ENCODE measurements at places on chromosomes 7 and 10.

- no peaks in the 10 kb centered on the region for H3K36me3 ChIP-seq
- no peaks in the 10 kb centered on the region for H3K27me3 ChIP-seq
- H3K27ac ChIP-seq = no peak overlapping the region
Observed at GRCh38 chr7:82441669-82442478, 1.7 kb downstream of the CACNA2D1 start.

DNA sequence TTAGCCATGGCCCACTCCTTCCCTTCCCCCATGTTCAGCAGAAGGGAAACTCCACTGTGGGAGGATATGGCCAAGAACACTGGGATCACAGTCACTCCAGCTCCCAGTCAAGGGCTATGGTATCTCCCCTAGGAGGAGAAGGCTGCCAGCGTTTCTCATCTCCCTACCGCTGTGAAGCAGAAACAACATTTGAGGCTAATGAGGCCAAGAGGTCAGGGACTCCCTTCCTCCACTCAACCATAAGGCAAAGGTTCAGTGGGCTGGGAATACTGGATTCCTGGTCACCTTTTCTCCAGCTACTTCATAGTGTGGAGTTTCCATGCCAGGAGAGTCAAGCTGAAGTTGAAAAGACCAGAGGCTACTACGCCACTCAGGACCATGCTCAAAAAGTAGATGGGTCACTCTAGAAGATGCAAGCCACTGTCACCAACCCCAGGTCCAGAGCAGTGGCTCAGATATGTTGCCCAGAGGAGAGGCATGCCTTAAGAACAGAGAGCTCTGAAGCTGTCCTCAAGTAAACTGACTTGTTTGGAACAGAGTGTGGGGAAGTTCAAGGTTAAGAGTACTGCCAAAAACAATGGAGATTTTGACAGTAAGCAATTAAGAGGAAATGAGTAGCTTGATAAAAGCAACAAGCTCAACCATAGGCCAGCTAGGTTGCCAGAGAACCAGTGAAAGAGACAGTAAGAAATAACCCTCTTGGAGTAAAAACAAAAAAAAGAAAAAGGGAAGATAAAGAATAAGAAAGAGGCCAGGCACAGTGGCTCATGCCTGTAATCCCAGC, 3.8 kb upstream of the TMEM140 start:
- no peaks in the 10 kb centered on the region for H3K4me1 ChIP-seq
- no peak overlapping the region for H3K27ac ChIP-seq
- no peak for DNase-seq
- H3K4me3 ChIP-seq = no peak overlapping the region
- H3K36me3 ChIP-seq = no peaks in the 10 kb centered on the region
- H3K27me3 ChIP-seq = no peaks in the 10 kb centered on the region

DNA sequence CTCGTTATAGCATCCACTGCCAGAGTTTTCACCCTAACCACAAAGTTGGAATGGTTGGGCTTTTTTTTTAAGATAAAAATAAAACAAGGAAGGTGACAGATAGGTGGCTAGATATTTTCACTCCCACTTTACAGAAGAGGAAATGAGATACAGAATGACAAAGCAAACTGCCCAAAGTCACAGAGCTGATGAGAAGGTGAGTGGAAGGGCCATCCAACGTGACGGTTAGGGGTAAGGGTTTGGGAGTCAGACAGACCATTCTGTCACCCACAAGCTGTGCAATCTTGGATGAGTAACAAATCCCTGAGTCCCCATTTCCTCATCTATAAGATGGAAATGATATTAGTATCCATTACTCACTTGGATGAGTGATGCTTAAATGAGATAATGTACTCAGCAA, 106.9 kb upstream of the PDLIM1 start:
- no peaks in the 10 kb centered on the region for H3K27me3 ChIP-seq
- peaks cover 6% of the 10 kb centered on the region for H3K4me1 ChIP-seq
- peaks cover 28% of the 10 kb centered on the region for H3K36me3 ChIP-seq
- no peak overlapping the region for H3K4me3 ChIP-seq

GRCh38 chr7:15889507-15889906, 203.0 kb upstream of the MEOX2 start:
- DNase-seq = no peak
- H3K4me1 ChIP-seq = no peaks in the 10 kb centered on the region
- H3K4me3 ChIP-seq = no peak overlapping the region
- no peak overlapping the region for H3K27ac ChIP-seq
- H3K27me3 ChIP-seq = no peaks in the 10 kb centered on the region

- no peaks in the 10 kb centered on the region for H3K36me3 ChIP-seq
- H3K27me3 ChIP-seq = no peaks in the 10 kb centered on the region
- no peak within 1 kb of the TSS for H3K4me3 ChIP-seq
- H3K27ac ChIP-seq = no peak within 1 kb of the TSS
- peak; percentile 70 for DNase-seq
- no peaks in the 10 kb centered on the region for H3K4me1 ChIP-seq
Observed at GRCh38 chr7:151186640-151187408, at the start of gene ASB10. Gene ASB10, minus strand, starts transcription at chr7:151187250. Its CDS starts 120 bp downstream, at chr7:151187130.

GRCh38 chr7:11950281-11950680, 118.3 kb upstream of the THSD7A start:
- H3K4me3 ChIP-seq = no peak overlapping the region
- no peak for DNase-seq
- H3K4me1 ChIP-seq = no peaks in the 10 kb centered on the region
- H3K27ac ChIP-seq = no peak overlapping the region
- H3K36me3 ChIP-seq = no peaks in the 10 kb centered on the region

DNA sequence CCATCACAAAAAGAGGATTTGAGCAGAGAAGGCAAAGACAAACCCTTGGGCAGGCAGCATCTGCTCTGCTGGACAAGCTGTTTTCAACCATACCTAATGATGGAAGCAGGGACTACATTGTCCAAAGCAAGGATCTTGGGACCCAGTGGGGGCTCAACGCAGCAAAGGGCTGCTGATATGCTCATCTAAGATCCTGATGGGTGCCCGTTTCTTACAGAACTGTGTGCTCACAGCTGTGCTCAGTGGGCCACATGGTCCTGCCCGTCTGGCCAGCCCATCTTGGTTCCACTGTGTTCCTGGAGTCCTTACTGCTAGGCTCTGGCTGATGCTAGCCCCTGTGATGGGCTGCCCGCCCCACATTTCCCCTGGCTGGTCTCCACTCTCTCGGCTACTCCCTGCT, 36.1 kb downstream of the GPRIN2 start:
- H3K36me3 ChIP-seq = no peaks in the 10 kb centered on the region
- H3K27ac ChIP-seq = no peak overlapping the region
- peaks cover 4% of the 10 kb centered on the region for H3K27me3 ChIP-seq
- DNase-seq = peak; percentile 37
- peaks cover 6% of the 10 kb centered on the region for H3K4me1 ChIP-seq
- no peak overlapping the region for H3K4me3 ChIP-seq

DNA sequence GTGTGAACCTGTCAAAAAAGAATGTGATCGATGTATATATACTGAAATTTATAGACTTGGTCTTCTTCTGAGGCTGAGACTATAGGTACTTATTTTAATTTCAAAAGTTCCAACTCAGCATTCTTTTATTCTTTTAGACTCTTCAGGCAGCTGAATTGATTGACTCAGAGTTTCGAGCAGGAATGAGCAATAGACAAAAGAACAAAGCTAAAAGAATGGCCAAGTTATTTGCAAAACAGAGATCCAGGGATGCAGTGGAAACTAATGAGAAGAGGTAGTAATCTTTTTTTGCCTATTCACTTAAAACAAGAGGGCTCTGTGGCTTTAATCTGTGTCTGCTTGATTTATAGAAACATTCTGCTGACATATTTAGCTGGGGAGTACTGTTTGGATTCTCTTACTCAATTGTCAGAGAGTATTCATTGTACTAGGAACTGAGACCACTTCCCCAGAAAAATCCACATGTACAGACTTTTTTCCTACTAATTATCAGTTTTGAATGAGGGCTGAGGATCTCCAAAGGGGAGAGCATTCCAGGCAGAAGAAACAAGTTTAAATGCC, 30.1 kb downstream of the BTAF1 start:
- no peaks in the 10 kb centered on the region for H3K4me1 ChIP-seq
- no peak overlapping the region for H3K27ac ChIP-seq
- peaks cover 2% of the 10 kb centered on the region for H3K36me3 ChIP-seq
- DNase-seq = no peak

GRCh38 chr7:45055016-45055415, 33.8 kb downstream of the NACAD start:
- no peak for DNase-seq
- no peaks in the 10 kb centered on the region for H3K4me1 ChIP-seq
- no peak overlapping the region for H3K27ac ChIP-seq
- H3K4me3 ChIP-seq = no peak overlapping the region
- H3K36me3 ChIP-seq = no peaks in the 10 kb centered on the region
- H3K27me3 ChIP-seq = no peaks in the 10 kb centered on the region

DNA sequence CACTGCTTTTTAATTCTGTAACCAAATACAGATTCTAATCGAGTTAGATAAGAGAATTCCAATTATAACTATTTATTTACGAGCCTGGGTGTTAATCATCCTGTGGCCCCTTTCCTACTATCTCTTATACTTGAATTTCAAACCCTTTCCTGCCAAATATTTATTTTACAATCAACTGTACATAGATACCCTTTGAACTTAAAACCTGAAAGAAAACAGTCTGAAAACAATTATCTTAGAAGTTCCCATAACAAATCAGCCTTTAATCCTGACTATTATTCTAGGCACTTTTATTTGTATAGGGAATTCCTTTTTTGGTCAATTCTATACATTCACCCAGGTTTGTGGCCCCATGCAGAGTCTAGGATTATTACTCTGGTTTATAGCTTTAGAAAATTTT, 10.6 kb upstream of the GPR37 start:
- H3K36me3 ChIP-seq = no peaks in the 10 kb centered on the region
- DNase-seq = no peak
- H3K27me3 ChIP-seq = no peaks in the 10 kb centered on the region

DNA sequence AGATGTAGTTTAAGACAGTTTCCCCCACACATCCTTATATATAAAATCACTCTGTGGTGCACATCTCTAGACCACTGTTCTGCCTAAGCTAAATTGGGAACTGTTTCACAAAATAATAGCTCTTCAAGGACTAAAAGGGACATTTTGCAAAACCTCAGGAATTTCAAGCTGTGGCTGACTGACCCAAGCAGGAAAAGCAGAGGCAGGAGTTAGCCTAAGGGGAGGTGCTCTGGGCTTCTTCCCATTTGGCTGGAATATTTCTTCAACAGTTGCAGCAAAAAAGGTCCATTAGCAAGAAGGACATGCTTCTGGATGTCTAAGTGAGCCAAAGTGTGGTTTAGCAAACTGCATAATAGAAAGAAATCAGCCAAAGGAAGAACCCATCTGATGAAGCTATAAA, 551.2 kb upstream of the ANKRD30A start:
- no peak for DNase-seq
- no peaks in the 10 kb centered on the region for H3K36me3 ChIP-seq
- H3K27me3 ChIP-seq = no peaks in the 10 kb centered on the region
- no peak overlapping the region for H3K4me3 ChIP-seq
- no peak overlapping the region for H3K27ac ChIP-seq

DNA sequence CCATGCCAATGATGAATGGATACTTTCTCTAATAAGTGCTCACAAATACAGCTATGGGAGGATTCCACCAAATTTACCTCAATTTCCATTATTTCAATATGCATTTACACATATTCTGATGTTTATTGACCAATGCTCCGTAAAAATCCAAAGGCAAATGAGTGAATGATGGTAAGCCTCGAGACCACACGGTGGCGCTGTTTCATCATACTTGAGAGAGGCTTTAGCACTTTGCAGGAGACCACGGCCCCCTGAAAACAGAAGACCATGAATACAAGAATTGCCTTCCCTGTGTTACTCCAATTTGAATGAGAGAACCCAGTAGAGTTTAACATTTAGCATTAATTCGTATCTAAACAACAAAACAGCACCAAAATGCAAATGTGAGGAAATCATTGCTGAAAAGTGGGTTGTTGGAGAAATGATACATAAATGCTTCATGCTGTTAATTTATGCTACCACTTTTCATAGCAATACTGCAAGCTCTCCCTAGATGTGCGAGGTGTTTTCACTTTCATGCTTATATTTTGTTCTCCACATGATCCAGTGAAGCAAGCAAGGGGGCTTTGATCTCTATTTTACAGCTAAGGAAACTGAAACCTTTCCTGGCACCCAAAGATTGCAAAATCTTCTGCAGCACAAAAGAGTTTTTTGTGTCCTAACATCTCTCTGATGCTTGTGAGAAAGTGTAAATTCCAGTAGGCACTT, 35.4 kb downstream of the TRIL start:
- H3K27me3 ChIP-seq = no peaks in the 10 kb centered on the region
- DNase-seq = peak; percentile 88
- H3K27ac ChIP-seq = no peak overlapping the region
- H3K4me1 ChIP-seq = no peaks in the 10 kb centered on the region
- no peak overlapping the region for H3K4me3 ChIP-seq

DNA sequence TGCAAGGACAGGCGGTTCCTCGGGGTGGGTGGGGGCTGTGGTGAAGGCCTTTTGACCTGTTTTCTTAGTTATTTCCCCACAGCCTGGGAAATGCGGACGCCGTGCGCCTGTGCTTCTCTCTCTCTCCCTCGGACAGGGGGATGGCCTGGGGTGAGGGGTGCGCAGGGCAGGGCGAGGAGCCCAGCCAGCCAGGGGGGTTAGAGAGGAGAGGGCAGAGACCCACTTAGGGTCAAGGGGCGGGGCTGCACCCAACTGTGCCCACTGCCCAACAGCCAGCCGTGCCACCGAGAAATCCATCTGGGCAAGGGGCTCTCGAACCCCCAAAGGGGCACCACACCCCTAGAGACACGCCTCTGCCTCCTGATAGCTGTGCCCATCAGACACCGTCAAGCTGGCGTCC, 53.8 kb downstream of the DPYSL4 start:
- no peak for DNase-seq
- no peak overlapping the region for H3K4me3 ChIP-seq
- no peaks in the 10 kb centered on the region for H3K36me3 ChIP-seq
- no peaks in the 10 kb centered on the region for H3K4me1 ChIP-seq
- H3K27ac ChIP-seq = no peak overlapping the region

GRCh38 chr10:129305046-129305445, 162.0 kb upstream of the MGMT start:
- DNase-seq = no peak
- no peaks in the 10 kb centered on the region for H3K36me3 ChIP-seq
- no peak overlapping the region for H3K27ac ChIP-seq
- H3K27me3 ChIP-seq = no peaks in the 10 kb centered on the region
- no peaks in the 10 kb centered on the region for H3K4me1 ChIP-seq

- H3K4me1 ChIP-seq = no peaks in the 10 kb centered on the region
- no peaks in the 10 kb centered on the region for H3K36me3 ChIP-seq
- H3K4me3 ChIP-seq = no peak overlapping the region
- H3K27ac ChIP-seq = no peak overlapping the region
- H3K27me3 ChIP-seq = no peaks in the 10 kb centered on the region
Observed at GRCh38 chr10:88849234-88849633, 2.4 kb downstream of the ANKRD22 start.

DNA sequence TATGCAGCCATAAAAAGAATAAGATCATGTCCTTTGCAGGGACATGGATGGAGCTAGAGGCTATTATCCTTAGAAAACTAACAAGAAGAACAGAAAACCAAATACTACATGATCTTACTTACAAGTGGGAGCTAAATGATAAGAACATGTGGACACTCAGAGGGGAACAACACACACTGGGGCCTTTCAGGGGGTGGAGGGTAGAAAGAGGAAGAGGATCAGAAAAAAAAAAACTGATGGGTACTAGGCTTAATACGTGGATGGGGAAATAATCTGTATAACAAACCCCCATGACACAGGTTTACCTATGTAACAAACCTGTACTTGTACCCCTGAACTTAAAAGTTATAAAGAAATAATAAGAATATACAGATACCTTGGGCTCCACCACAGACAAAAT, 514.2 kb downstream of the ARL4A start:
- DNase-seq = no peak
- no peaks in the 10 kb centered on the region for H3K36me3 ChIP-seq

Data from aorta (tissue), 5 donors.